ENCODE measurements at places on chromosomes 16 and 17.
A peak's percentile ranks its signal among the peaks of the same experiment; 100 is the strongest.

GRCh38 chr16:31382485-31383161 lies 10.5 kb upstream of the ITGAD start:
- H3K27ac ChIP-seq: no peak overlapping the region
- peak; percentile 80 for DNase-seq
- peaks cover 22% of the 10 kb centered on the region for H3K4me1 ChIP-seq
- no peak overlapping the region for H3K4me3 ChIP-seq

DNA sequence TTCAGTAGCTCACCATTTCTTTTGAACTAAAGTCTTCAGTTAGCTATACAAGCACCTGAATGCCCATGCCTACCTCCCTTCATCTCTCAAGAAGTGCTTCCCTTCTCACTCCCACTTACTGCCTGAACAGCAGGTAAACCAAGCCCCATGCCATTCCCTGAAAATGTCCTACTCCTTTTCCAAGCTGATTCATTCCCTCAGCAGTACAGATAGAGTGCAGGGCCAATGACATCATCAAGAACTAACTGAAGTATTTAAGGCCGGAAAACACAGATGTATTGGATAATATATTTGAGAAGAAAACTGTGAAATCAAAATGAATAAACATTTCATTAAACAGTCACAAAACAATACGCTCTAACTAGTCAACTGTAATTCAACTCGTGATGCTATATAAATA lies 478.8 kb upstream of the CDH11 start:
- no peak for DNase-seq
- no peaks in the 10 kb centered on the region for H3K36me3 ChIP-seq
- no peak overlapping the region for H3K4me3 ChIP-seq
- H3K27me3 ChIP-seq: no peaks in the 10 kb centered on the region

DNA sequence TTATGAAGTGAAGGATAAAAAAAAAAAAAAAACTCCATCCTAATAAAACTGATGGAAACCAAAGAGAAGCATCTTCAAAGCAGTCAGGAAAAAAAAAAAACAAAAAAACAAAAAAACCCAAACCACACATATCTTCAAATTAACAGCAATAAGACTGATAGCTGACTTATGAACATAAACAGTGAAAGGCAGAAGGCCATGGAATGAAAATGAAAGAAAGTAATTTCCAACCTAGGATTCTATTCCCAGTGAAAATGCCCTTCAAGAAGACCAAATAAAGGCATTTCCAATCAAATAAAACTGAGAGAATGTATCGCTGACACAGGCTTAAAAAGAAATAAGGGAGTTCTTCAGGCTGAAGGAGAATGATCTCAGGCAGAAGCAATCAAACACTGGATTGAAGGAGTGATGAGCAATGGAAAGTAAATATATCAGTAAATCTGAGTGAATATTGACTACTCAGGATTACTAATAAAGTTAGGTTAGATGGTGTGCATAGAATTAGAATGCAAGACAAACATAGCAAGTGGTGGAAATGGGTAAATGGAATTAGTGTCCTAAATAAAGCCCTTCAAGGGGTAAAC lies 92.1 kb downstream of the USP31 start:
- H3K4me1 ChIP-seq: peaks cover 2% of the 10 kb centered on the region
- H3K36me3 ChIP-seq: no peaks in the 10 kb centered on the region
- peaks cover 18% of the 10 kb centered on the region for H3K27me3 ChIP-seq
- no peak overlapping the region for H3K27ac ChIP-seq
- H3K4me3 ChIP-seq: no peak overlapping the region

DNA sequence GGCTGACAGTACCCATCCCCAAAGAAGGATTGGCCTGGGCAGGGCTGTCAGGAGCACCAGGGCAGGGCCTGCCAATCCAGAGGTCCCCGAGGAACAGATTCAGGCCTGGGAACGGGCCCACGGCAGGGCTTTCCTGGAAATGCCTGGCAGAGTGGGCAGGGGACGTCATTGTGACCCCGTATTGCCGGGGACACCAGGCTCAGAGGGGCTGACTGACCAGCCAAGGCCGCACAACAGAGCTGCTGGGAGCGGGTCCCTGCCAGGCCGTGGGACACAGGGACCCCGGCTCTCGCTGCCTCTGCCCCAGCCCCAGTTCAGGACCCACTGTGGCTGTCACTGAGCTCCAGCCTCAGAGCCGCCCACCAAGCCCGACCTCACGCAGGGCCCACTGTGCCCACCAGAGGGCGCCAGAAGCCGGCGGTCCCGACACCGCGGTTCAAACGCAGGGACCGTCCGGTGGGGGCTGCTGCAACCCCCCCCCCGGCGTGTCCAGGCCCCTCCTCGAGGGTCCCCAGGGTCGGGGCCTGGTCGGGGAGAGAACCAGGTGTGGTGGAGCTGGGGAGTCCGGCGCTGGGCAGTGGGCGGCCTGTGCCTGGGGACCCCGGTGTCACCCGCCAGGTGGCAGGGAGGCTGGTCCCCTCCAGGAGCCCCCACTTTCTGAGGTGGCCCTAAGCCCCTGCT lies 15.2 kb upstream of the SSTR5 start:
- H3K36me3 ChIP-seq: no peaks in the 10 kb centered on the region
- peak; percentile 71 for DNase-seq
- H3K4me3 ChIP-seq: no peak overlapping the region
- no peaks in the 10 kb centered on the region for H3K4me1 ChIP-seq
- no peak overlapping the region for H3K27ac ChIP-seq
